ENCODE measurements at places on chromosomes 16 and 17. TPM values are rescaled to one million over a fixed set of nuclear protein-coding genes. Genes with fewer than 3 reads are reported as not detected.
A peak's percentile ranks its signal among the peaks of the same experiment; 100 is the strongest.

- no peak for DNase-seq
These were observed 12.9 kb upstream of the CACNG4 start for GRCh38 chr17:66951605-66951953.

GRCh38 chr17:77127735-77128361 is 12.9 kb upstream of the SEC14L1 start:
- DNase-seq, result no peak

DNA sequence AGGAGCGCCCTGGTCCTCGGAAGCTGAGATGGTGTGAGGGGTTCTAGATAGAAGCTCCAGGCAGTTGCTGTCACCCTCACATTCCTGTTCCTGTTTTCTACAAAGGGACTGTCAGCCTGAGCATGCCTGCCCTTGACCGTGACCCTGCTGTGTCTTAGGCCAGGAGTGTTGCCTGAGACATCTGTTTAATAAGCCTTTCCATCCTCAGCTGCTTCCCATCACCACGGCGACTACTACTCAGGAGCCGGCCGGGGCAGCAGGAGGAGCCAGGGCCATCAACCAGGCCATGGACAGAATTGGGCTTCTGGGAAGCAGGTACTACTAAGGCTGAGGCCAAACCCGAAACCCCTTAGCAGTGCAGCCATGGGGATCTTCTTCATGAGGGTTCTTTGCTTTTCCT is 151.4 kb downstream of the KATNIP start:
- no peak for DNase-seq

GRCh38 chr16:66471716-66472393 is 44.8 kb downstream of the BEAN1 start:
- no peak for DNase-seq

Gene MYH11
- total RNA-seq, result not detected

DNA sequence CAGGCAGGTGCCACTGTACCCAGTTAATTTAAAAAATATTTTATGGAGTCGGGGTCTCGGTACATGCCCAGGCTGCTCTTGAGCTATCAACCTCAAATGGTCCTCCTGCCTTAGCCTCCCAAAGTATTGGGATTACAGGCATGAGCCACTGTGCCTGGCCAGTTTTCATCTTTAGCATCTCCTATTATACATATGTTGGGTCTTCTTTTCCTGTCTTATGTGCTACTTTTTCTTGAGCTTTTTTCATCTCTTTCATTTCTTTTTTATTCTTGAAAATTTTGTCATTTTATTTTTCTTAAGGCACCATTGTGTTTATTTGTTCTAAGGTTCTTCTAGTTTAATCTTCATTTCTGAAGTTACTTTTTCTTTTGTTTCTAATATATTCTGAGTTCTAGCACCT is 20.7 kb downstream of the BANP start:
- no peak for DNase-seq

Gene OXLD1
- total RNA-seq, result 29.3 TPM

GRCh38 chr16:81592353-81592866 is 147.8 kb downstream of the CMIP start:
- DNase-seq, result no peak

- DNase-seq, result no peak
These were observed 35.0 kb downstream of the CNGB1 start for GRCh38 chr16:57935904-57936303.

- DNase-seq, result peak; percentile 10
These were observed at the start of gene EVI2A for GRCh38 chr17:31321481-31321880. Gene EVI2A, minus strand, starts transcription at chr17:31321622. Its CDS starts 2,609 bp downstream, at chr17:31319013.

- no peak for DNase-seq
These were observed 54.4 kb downstream of the PITPNC1 start for GRCh38 chr17:67431249-67432015.

Gene ZG16
- total RNA-seq, result not detected

Gene HAGH
- total RNA-seq, result 76.2 TPM

Gene ADGRG1
- 32.1 TPM for total RNA-seq

Gene LITAFD
- not detected for total RNA-seq

DNA sequence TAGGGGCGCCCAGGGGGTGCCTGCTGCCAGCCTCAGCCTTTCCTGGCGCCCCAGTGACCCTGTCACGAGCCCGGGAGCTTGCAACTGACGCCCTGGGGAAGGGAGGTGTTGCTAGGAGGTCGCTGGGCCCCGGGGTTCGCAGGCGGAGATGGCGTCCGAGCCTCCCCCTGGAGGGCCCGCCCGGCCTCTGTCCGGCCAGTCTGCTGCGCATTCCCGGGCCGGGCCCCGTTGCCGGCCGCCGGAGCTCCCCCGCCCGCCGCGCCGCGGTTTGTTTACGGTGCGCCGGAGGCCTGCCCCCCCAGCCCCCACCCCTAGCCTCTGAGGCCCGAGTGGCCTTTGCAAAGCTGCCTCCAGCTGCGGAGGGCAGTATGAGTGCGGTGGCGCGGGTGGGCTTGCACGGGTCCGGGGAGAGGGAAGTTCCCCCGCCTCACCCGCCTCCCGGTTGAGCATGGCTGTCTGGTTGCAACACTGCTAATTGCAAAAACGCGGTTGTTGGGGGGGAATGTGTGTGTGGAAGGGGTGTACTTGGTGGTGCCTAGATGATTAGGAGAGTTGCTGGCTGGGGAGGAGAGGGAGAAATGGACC is 514 bp downstream of the THRA start:
- no peak for DNase-seq

GRCh38 chr16:19127674-19128131 is 13.9 kb downstream of the ITPRIPL2 start:
- DNase-seq, result no peak

DNA sequence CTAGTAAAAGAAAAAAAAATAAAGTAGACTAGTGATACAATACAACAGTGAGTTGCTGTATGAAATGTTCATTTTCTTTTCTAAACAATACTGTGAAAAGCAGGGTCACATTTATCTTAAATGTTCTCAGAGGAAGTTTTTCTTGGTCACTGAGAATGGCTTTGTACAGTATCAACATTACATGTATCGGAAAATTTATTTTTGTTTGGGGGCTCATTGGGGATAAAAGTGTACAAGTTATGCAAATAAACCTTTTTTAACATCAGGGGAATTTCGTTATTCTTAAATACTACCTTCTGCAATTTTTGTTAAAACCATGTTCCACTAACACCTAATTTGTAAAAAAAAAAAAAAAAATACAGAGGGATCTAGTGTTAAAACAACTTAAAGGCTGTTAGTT is 8.7 kb upstream of the ZNF594 start:
- no peak for DNase-seq

GRCh38 chr17:67528751-67529436 is 151.8 kb downstream of the PITPNC1 start:
- peak; percentile 61 for DNase-seq

DNA sequence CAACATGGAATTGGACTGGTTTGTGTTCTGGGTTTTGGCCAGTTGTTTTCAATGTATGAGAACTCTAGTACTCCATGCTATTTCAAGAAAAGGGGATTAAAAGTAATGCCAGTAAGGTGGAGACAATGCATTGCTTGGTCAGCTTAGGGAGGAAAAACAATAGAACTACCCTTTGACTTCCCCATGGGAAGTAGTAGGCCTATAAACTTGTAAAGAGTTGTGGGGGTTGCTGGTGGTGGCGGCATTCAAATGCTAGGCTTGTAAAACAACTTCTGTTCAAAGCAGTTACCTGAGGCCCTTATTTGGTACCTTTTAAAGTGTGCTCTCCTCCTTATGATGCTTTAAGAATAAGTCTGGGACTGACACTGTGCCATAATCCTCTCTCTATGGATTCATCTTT is 9.4 kb downstream of the MAP3K3 start:
- DNase-seq, result no peak

DNA sequence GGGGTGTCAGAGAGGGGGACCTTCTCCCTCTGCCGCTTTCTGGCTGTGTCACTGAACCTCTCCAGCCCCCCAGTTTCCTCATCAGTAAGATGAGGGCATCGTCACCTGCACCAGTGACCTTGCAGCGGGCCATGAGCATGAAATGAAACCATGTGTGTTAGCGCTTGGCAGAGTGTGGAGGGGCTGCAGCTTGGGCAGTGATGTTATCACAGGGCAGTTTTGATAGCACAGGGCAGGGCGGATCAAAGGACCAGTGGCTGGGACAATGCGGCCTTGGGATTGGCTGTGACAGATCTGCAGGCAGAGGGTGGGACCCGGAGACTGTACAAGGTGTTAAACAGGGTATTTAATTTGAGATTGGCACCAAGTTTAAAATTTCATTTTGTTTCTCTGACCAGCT is 38.9 kb upstream of the NAT9 start:
- DNase-seq, result no peak

DNA sequence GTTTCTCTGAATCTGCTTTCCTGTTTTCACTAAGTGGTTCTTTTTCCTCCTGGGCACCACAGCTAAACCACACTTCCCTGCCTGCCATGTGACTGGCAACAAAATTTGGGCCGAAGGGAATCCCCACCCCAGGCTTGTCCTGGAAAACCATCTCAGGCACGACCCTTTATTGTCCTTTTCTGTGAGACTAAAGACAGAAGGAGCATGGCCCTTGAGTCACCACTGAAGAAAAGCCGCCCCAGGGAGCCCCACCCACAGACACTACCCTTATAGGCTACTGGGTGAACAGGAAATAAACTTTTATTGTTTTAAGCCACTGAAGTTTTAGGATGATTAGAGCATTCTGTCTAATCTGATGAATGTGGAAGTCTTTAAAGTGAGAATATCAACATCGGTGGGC is 88.6 kb upstream of the BRD7 start:
- no peak for DNase-seq

Gene NAGS
- total RNA-seq, result 2.2 TPM

DNA sequence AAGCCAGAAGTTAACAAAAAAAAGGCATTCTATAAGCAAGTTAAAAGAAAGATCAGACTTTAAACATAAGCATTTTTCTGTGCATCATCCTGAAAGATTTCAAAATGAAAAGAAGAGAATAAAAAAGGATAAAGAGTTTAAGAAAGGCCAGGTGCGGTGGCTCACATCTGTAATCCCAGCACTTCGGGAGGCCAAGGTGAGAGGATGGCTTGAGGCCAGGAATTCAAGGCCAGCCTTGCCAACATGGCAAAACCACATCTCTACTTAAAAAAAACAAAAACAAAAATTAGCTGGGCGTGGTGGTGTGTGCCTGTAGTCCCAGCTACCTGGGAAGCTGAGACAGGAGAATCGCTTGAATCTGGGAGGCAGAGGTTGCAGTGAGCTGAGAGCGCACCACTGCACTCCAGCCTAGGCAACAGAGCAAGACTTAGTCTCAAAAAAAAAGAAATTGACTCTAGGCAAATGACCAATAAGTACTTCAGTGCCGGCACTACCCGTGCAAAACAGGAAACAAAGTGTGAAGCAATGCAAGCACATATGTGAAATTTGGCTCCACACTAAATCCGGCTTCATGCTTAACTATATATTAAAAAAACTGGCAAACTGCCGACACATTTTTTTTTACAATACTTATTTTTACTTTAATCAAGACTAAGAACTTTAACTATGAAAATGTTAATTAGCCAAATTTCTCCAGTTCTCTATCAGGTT is 83.2 kb upstream of the C17orf78 start:
- peak; percentile 24 for DNase-seq

Gene TP53TG3F
- not detected for total RNA-seq

DNA sequence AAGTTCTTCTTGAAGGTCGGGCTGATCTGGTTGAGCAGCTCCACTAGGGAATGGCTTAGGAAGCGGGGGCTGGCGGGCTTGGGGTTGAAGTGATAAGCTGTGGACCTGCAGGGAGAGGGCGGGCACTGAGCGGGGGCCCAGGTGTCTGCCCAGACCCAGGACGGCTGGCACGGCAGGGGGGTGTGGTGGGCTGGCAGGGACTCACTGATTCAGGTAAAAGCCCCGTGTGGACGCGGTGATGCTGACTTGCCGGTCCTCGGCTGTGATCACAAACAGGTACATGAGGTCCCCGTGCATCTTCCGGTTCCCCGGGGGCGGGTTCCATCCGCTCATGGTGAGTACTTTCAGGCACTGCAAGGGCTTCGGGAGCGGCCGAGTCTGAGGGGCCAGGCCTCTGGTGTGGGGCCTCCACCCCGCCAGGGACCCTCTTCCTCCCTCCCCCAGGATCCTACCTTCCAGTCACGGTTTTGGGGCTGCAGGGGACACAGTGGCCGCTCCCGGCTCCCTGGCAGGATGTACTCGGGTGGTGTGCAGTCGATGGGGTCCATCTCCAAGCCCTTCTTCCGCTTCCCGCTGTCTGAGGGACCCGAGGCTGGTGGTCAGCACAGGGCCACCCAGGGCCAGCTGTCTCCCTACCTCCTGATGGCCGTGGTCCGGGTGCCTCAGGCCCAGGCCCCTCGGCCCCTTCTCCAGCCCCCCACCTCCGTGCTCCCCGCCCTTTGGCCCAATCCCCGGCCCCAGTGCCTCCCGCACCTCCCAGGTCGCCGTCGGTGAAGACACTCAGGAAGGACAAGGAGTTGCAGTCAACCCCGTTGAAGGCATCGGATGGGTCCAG is 10.2 kb downstream of the CLUH start:
- no peak for DNase-seq

GRCh38 chr16:85513649-85514048 is 99.5 kb upstream of the GSE1 start:
- no peak for DNase-seq

- DNase-seq, result no peak
These were observed 195.2 kb downstream of the AXIN2 start for GRCh38 chr17:65366102-65366844.

- DNase-seq, result no peak
These were observed 1.9 kb downstream of the ZNF843 start for GRCh38 chr16:31440516-31441184.

GRCh38 chr16:62102588-62102987 is 66.3 kb upstream of the CDH8 start:
- DNase-seq, result no peak

Gene TOM1L2
- total RNA-seq, result 14.3 TPM

GRCh38 chr16:73190256-73190655 is 142.3 kb upstream of the ZFHX3 start:
- DNase-seq, result no peak

Gene MYO15A
- total RNA-seq, result 0.20 TPM

Gene NT5M
- 2.6 TPM for total RNA-seq

Gene TIGD7
- 4.7 TPM for total RNA-seq

GRCh38 chr16:57038166-57038565 is 48.8 kb downstream of the NLRC5 start:
- DNase-seq, result no peak

DNA sequence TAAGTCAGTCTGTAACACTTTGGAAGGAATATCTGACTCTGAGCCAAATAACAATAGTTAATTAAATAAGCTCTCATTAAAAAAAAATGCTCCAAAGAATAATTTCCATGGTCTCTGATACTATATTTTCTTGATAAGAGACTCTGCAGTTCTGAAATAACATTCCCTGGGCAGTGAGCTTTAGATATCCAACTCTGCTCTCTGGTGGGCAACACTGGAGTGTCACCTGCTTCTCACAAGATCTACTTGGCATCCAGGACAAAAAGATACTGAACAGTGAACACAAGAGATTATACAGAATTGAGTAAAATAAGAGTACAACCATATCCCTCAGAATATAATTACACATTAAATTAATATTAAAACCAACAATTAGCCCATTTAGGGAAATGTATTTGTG is 13.7 kb downstream of the BLMH start:
- peak; percentile 43 for DNase-seq

Gene TM4SF5
- total RNA-seq, result not detected

Measured in pulmonary artery endothelial cell (primary cell).